ENCODE measurements at places on chromosomes 2 and 18. TPM values are rescaled to one million over a fixed set of nuclear protein-coding genes. Genes with fewer than 3 reads are reported as not detected.

- no peak for DNase-seq
Measured at GRCh38 chr2:233317196-233317943, 9.8 kb downstream of the SAG start.

- DNase-seq, result no peak
Measured at GRCh38 chr2:23311186-23311585, 73.8 kb upstream of the KLHL29 start.

GRCh38 chr2:16739778-16740581, 74.3 kb upstream of the CYRIA start:
- DNase-seq, result no peak

- no peak for DNase-seq
Measured at GRCh38 chr2:134601264-134601663, 117.5 kb downstream of the TMEM163 start.

DNA sequence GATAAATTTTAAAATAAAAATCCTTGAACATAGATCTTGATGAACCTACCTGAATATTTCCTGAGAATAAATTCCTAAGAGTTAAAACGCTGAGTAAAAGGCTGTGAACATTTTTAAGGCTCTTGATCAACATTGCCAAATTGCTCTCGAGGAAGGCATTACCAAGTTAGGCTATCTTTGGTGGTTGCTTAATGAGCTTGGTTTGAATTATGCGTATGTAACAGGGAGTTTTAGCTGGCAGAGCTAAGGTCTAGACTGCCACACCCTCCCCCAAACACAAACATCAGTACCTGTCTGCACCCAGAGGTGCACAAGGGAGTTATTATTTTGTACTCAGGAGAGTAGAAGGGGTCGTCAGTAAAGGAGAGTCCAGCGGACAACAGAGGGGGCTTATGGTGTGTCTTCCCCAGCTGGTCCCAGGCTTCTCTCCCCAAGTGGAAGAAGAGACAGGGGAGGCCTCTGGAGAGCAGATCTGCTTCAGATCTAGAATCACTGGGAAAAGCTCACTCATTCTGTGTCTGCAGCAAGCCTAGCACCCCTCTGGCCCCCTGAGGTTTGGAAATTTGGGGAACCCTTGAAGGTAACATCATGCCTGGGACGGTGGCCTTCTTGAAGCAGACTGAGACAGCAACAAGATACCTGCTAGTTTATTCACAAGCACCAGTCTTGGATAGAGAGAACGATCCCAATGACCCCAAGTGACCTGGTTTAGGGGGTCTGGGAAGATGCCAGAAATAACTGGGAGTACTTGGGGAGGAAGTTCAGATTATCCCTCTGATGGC, 197.2 kb upstream of the ID2 start:
- DNase-seq, result no peak

GRCh38 chr2:99670768-99671734, 181.2 kb upstream of the REV1 start:
- DNase-seq, result no peak

DNA sequence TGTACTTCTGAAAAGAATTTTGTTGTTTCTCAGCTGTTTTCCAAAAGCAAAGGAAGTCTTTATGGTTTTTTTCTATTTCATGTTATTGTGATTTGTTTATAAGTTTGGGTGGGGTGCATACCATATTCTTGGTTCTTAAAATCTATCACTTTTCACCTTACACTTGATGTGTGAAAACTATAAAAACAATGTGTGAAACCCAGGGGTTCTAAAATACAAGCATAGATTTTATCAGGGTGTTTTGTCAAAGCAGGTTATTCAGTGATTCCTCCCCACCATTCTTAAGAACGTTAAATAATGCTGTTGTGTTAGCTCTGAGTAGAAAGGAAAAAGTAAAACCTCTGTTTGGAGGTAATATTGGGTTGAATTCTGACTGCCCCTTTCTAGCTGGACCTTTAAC, 17.7 kb downstream of the RPE start:
- DNase-seq, result no peak

GRCh38 chr2:24512831-24513230, 21.8 kb downstream of the NCOA1 start:
- no peak for DNase-seq

GRCh38 chr2:176178757-176179295, 9.6 kb upstream of the HOXD1 start:
- DNase-seq, result no peak

- no peak for DNase-seq
Measured at GRCh38 chr2:233007739-233008138, 5.3 kb downstream of the NGEF start.

DNA sequence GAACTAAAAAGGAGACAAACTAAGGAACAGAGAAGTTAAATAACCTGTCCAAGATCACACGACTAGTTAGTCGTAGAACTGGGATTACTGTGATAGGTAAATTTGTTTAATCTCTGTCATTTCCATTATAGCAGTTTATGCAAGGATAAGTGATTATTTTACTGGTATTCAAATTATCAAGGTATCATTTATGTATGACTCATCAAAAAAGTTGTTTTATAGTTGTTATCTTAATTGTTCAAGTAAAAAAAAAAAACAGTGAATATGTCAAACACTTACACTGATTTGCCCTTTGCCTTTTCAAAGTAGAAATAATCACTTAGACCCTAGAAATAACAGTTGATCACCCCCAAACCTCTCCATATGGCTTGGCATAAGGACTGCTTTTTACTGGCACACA, 173.6 kb downstream of the RIT2 start:
- DNase-seq, result no peak

Gene WIPF1
- total RNA-seq, result 19.4 TPM

Gene LIMS2
- 260 TPM for total RNA-seq

Gene MARS2
- total RNA-seq, result 7.5 TPM

Gene RBKS
- 4.0 TPM for total RNA-seq

All from Right ventricle myocardium inferior (tissue), 1 donor.